ENCODE measurements at places on chromosomes 2 and 18.

DNA sequence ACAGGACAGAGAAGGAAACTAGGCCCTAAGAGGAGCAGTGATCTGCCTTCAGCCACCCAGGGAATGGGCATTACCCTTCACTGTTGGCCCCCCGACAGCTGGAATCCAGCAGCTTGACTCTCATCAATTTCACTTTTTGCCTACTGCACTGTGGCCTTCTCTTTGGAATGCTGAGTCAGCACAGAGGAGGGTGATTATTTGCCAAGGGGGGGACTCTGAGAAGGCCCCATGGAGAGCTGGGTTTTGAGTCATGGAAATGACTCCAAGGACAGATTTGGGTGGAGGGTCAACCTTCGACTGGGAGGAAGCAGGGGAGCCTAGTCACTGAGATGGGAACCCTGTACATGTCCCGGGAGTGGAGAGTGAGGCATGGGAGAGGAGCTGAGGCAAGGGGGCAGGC, 38.1 kb upstream of the NTSR2 start:
- no peak for DNase-seq

DNA sequence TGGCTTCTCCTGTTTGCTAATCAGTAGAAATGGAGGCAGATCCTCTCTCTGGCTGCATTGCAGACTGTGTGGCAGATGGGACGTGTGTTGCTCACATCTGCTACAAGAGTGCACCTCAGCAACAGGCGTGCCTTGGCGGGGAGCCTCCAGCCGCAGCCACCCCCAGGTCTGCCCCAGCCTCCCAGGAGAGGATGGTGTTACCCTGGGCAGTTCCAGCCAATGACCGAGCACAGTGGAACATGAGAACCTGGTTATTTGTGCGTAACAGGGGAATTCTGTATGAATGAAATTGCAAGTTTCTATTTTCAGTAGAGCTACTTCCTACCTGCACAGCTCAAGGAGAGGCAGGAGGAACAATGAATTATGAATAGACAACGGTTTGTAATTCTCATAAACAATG, 130.6 kb upstream of the CBLN2 start:
- DNase-seq, result no peak

DNA sequence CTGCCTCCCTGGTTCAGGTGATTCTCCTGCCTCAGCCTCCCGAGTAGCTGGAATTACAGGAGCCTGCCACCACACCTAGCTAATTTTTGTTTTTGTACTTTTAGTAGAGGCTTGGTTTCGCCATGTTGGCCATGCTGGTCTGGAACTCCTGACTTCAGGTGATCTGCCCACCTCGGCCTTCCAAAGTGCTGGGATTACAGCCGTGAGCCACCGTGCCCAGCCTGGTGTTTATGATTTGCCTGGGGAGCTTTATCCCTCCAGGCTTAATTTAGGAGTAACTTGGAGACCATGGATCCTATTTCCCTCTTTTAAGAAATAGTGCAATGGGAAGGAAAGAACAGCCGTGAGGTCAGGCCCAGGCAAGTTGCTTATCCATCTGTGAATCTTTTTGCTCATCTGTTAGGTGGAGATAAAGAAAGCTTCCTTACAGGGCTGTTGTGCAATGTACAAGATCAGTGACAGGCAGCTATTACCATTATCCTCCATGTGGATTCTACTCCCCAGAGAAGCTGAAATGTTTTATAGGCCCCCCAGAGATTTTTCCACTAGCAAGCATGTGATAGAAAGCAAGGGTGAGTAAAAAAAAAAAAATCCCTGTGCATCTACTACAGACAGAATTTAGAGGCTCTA, 104.9 kb upstream of the MGAT5 start:
- no peak for DNase-seq

DNA sequence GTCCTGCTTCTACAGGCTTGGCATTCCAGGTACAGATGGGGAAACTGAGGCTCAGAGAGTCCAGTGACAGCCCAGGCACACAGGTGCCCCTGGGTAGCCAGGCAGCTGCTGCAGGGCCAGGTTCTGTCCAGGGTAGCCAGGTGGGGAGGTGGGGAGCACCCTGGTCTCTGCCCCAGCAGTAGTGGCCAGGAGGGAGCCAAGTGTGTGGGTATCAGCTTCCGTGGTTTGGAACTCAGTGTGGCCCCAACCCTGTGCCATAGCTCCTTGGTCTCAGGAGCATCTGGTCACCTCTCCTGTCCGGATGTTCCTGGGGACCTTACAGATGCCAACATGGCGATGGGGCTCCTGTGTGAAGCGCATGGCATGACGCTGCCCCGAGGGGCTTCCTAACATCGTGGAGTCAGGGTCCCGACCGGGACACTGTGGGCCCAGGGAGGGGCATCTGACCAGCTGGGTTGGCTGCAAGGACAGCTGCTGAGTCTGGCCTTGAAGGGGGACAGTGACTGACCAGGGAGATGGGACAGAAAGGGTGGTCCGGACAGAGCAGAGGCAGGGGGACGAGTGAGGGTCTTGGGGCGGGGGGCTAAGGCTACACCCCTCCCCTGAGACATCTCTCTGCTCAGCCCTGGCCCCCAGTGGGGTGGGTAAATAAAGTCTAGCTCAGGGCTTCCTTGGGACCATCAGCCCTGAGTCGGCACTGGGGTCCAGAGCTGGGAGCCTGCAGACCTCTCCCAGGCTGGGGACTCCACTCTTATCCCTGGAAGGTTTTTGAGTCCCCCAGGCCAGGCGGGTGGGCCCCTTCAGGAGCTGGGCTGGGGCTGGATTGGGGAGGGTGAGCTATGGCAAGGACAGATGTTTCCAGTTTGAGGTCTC, 76.0 kb upstream of the SMAD7 start:
- no peak for DNase-seq

- no peak for DNase-seq
These were observed 857.4 kb downstream of the TDRD15 start for GRCh38 chr2:21981127-21981526.

DNA sequence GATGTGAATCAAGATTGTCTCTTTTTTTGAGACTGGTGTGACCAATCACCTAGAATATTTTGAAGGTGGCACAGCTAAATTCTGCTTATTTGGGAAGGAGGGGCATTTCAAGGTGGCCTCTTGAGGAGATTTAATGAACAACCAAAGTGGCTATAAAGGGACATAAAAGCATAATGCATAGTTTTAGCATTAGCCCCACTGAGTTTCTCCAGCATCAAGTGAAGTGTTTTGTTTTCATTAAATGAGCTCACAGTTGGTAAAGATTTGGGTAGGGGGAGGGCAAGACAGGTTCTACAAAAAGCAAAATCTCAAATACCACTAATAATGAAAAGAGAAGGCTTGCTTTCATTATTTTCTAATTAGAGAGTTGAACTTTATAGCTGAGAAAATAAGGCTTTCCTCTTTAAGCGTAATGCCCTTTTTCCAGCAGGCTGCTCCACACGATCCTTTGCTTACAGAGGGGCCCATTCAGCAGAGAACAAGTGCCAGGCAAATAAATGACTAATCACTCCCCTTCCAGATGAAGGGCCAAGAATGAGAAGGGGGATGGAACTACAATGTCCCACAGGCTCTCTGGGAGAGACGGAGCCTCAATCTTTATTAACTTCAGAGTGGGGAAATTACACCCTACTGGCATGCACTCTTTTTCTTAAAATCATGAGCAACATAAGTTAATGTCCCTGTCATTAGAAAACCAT, 35.9 kb downstream of the LHCGR start:
- no peak for DNase-seq

DNA sequence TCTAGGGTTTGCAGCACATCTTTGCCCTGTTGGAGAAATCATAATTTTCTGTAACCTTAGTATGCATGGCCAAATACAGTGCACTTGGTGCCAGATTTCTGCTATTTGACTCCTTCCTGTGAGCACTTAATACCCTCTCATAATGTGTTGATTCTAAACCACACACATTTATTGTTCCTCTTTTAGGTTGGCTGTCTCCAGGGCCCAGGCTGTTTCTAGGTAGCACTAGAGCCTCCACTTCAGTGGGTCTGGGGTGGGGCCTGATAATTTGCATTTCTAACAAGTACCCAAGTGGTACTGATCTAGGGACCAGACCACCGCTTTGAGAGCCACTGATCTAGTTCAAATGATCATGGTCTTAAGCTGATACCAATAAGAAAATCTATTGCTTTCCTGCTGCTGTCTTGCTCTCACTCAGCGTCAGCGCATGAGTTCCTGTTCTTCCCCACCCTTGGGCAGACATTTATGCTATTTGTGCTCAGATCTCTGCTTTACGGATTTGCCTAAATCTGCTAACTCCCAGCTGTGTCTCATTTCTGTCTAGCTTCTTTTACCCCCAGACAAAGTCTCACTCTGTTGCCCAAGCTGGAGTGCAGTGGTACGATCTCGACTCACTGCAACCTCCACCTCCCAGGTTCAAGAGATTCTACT, 7.4 kb downstream of the PTRHD1 start:
- DNase-seq, result no peak

DNA sequence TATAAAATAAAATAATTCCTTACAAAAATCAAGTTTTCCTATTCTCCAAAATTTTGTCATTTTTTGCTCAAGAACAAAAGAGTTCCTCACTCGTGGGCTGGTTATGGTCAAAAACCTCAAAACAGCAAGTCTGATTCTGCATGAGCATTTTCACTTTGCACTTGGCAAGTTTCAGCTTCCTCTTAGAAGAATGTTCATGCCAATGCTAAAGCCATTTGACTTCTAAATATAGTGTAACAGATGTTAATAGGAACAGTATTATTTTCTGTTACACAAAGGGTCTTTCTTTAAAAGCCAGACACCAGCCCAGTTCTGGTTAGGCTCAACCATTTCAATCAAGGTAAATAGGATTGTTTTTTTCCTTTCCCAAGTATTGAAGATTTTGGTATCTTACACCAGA, 261.3 kb upstream of the CCDC68 start:
- DNase-seq, result no peak

DNA sequence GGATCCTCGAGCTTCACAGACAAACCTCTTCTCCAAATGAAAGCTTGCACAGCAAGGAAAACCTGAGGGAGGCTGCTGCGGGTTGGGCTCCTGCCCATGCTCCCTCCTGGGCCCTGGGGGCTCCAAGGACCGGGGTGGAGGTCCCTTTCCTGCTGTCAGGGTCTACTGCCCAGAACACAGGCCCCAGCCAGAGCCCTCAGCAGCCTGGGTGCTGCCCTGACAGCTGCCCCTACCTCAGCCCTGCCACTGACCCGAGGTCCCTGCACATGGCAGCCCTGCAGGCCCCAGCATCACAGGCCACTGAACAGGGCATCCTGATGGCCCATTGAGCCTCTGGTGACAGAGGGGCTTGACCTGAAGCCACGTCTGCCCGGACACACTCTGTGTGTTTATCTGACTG, 41.0 kb downstream of the CROCC2 start:
- no peak for DNase-seq

- DNase-seq, result no peak
These were observed 283.2 kb downstream of the KCNS3 start for GRCh38 chr2:18161681-18162080.

DNA sequence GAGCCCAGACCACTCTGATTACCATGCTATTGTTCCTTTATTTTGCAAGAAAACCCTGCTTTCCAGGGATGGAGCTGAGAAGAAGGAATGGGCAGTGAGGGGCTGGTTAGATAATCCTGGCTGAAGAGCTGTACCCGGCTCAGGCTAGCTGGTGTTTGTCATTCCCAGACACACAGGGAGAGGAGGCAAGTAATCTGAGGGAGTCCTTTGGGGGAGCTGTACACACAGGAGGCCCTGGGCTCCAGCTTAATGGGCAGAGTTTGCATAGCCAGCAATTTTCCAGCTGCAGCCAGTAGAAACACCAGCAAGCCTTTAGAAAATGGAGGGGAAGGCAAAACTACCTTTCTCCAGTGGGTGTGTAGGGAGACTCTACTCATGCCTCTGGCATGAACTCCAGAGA, 259.3 kb downstream of the SOX11 start:
- DNase-seq, result no peak

GRCh38 chr2:216474925-216475670, 23.5 kb upstream of the RPL37A start:
- no peak for DNase-seq

GRCh38 chr2:152718909-152719645, 657 bp downstream of the ARL6IP6 start:
- peak; percentile 78 for DNase-seq

DNA sequence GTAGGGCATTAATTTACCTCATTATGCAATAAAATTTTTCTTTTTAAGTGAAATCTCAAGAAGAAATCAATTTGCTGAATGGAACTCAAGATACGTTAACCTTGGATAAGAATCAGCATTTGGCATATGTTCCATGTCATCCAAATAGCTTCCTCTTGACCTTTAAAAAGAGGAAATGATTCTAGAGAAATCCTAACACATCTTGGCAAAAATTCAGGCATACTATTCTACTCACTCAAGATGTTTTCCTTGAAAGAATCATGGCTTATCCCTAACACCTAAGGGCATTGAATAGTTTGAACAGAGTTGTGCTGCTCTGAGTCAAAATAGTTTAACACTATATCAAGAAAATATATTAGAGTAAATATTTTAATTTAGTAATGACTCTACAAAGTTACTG, 678.0 kb downstream of the EPHA4 start:
- DNase-seq, result no peak

DNA sequence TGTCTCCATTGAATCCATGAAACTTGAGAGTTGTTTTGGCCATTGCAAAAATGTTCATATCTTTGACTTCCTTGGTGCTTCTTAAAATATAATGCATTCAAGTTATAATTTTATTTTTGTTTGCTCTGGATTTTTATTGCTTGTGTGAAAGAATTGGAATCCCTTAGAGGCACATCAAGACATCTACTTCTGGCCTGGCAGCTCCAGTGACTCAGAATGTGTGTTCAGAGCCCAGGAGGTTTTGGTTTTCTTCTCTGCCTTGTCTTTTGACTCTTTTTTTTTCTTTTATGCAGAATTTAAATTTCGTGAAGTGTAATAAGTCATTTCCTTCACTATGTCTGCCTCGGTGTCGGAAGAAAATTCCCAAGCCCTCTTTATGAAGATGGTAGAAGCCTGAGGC, 180.2 kb downstream of the LTBP1 start:
- DNase-seq, result no peak

DNA sequence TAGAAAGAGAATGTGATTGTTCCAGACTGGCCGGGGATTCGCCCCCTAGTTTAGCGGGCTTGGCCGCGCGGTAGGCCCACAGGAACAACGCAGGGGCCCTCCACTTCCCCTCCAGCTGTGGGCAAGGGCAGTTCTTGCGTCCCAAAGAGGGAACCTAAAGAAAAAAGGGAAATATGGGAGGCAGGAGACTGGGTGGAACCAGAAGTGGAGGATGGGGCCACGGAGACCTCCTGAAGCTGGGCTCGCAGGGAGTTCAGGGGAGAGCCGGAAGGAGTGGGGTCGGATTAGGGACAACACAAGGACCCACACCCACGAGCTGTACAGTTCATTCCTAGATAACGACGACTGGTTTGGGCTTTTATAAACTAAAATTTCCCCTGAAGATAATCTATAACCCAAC, 18.2 kb downstream of the GNLY start:
- DNase-seq, result no peak

GRCh38 chr2:173488861-173489260, 134.2 kb downstream of the CDCA7 start:
- DNase-seq, result no peak

GRCh38 chr2:11396467-11397445, 52.3 kb upstream of the ROCK2 start:
- no peak for DNase-seq

- no peak for DNase-seq
These were observed 256.9 kb downstream of the RND3 start for GRCh38 chr2:150230616-150231015.

GRCh38 chr2:20877960-20878359, 55.1 kb upstream of the LDAH start:
- DNase-seq, result no peak
